ENCODE measurements at places on chromosomes 2 and 18.

DNA sequence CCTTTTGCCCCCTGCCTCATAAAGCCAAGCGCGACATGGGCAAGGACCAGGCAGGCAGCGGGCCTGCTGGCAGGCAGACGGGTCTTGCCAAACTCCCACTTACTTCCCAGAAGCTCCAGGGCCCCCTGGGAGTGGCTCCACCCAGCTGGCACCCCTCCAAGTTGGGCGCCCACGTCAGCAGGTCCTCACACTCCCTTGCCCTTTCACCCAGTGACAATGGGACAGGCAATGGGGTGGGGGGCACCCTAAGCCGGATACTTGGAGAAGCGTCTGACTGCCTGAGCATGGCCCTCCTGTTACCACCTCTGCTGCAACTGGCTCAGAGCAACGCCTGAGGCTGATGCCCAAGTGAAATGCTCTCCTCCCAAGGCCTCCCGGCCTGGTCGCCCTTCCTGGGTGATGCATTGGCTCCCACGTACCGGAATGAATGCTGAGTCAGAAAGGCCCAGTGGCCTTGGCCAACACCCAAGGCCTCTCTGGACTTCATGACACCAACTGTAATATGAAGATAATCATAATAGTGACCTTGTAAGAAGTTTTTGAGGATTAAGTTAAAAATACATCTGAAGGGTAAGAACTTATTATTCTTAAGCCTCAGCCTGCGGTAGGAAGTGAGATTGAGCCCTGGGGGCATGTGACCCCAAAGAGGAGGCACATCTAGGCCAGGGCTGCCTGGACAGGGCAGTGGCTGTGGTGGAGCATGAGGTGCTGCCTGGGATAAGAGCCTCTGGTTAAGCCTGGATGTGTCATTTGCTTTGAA lies 31.6 kb downstream of the KCNK3 start:
- peak; percentile 85 for DNase-seq

DNA sequence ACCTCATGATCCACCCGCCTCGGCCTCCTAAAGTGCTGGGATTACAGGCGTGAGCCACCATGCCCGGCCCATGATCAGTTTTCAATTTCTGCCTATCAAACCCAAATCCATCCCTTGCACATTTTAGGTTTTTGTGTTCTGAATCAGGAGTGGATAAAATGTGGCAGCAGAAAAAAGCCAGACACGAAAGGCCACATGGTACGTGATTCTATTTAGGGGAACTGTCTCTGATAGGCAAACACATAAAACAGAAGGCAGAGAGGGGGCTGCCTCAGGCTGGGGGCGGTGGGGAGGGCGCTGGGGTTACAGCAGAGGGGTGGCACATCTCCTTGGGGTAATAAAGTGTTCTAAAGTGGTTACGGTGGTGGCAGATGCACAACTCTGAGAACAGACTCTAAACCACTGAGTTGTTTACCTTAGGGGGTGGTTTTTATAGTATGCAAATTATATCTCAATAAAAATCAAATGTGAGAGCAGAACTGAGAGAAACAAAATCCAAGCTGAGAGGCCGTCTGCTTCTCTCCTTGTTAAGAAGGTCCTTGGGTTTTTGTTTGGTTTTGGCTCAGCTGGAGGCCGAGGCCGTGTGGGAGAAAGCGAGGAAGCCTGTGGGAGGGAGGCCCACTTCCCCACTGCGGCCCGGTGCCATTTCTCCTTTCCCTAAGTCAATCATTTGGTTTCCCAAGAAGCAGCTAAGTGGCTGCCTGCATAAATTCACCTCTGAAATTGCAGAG lies 78.0 kb downstream of the SOWAHC start:
- no peak for DNase-seq

GRCh38 chr2:1658394-1659151 lies 85.7 kb downstream of the PXDN start:
- no peak for DNase-seq

DNA sequence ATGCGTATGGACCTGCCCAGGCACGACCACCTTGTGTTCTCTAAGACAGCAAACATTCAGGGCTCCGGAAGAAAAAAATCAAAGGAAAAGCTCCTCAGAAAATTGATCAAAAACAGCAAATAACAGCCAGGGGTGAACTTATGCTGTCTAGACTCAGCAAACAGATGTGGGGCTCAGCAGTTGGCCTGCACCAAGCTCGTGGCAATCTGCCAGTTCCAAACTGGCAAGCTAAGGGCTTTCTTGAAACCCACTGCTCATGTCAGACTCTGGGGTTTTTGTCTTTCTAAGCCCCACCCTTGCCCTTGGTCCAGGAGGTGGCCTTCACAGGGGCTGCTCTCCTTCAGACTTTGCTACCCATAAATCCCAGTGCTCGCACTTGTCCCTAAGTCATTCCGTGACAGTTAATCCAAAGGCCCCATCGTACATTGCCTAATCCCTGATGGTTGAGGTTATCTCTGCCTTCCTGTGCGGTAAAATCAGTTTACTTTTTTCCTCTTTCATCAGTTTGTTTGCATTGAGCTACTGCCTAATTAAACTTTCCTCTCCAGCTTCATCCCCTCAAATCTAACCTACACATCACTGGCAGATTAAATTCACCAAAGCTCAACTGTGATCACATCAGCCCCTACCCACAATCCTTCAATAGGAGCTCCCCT lies 408.0 kb downstream of the LRATD1 start:
- DNase-seq: no peak

GRCh38 chr2:163348857-163349380 lies 386.9 kb downstream of the FIGN start:
- DNase-seq: peak; percentile 63
